ENCODE measurements at places on chromosomes 4 and X.

GRCh38 chr4:84915396-84915780, 51.1 kb downstream of the WDFY3 start:
- no peak for DNase-seq

DNA sequence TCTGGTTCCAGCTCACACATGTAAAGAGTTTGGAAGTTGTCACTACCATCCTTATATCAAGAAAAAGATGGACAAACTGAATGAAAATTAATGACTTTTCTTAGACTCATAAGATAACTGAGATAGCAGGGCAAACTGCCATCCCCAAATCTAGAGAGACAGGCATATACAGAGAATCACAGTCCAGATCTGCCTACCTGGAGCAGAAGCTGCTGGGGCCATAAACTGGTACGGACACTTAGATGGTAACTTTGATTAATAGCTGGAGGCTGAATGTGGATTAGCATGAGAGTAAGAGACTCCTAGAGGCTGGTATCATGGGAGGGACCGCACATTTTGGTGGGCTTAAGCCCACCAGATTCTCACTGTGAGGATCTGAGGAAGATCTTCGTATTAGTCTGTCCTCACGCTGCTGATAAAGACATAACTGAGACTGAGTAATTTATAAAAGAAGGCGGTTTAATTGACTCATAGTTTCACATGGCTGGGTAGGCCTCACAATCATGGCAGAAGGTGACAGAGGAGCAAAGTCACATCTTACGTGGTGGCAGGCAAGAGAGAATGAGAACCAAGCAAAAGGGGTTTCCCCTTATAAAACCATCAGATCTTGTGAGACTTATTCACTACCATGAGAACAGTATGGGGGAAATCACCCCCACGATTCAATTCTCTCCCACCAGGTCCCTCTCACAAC, 10.8 kb upstream of the POLA1 start:
- DNase-seq: no peak

GRCh38 chrX:131895807-131896206, 127.3 kb upstream of the STK26 start:
- DNase-seq: no peak

- no peak for DNase-seq
Measured at GRCh38 chr4:151408380-151408629, 671 bp upstream of the FHIP1A start.

GRCh38 chr4:102318526-102318925, 26.8 kb downstream of the SLC39A8 start:
- no peak for DNase-seq

- no peak for DNase-seq
Measured at GRCh38 chrX:124406294-124407014, 60.1 kb downstream of the SH2D1A start.

DNA sequence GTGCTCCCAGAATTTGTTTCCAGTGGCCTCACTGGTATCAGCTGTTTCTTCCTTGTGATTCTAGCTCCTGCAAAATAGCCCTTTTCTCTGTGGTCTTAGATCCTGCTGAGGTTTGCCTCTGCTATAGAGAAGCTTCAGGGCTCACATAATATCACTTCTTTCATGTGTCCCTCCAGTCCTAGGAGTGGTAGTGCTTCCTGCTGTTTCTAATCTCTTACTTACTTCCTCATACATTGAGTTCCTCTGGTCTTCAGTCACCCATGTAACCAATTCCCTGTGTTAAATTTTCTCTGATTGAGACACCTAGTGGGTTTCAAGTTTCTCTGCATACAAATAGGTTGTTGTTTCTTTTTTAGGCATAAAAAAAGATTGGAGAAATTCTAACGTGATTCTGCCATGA, 1567.9 kb downstream of the ARAP2 start:
- DNase-seq: peak; percentile 8

- DNase-seq: no peak
Measured at GRCh38 chrX:13142891-13143290, 98.5 kb upstream of the FAM9C start.

DNA sequence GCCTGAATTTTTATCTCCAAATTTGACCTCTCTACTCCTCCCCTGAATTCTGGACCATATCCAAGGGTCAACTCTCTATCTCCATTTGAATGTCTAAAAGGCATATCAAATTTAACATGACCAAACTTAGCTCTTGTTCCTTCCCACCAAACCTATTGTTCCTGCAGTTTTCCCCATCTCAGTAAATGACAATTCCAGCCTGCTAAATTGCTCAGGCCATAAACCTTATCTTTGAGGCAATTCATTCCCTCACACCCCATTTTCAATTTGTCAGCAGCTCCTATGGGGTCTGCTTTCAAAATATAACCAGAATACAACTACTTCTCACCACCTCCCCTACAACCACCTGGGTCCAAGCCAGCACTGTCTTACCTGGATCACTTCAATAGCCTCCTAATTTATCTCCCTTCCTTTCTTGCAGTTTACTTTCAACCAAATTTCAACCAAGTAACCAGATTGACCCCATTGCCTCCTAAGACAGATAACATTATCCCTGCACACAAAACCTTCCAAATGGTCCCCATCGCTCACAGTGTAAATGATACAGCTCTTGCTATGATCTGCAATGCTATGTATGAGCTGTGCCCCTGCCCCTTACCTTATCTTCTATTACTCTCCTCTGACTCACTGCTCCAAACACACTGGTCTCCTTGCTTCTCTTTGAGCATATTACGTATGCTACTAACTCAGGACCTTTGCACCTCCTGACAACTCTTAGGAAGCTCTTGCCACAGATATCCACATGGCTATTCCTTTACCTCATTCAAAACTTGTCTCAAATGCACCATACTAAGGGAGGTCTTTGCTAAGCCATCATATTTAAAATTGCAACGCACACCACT, 66.0 kb downstream of the CAMK2D start:
- no peak for DNase-seq

- no peak for DNase-seq
Measured at GRCh38 chr4:166257276-166257675, 384.2 kb downstream of the TLL1 start.

DNA sequence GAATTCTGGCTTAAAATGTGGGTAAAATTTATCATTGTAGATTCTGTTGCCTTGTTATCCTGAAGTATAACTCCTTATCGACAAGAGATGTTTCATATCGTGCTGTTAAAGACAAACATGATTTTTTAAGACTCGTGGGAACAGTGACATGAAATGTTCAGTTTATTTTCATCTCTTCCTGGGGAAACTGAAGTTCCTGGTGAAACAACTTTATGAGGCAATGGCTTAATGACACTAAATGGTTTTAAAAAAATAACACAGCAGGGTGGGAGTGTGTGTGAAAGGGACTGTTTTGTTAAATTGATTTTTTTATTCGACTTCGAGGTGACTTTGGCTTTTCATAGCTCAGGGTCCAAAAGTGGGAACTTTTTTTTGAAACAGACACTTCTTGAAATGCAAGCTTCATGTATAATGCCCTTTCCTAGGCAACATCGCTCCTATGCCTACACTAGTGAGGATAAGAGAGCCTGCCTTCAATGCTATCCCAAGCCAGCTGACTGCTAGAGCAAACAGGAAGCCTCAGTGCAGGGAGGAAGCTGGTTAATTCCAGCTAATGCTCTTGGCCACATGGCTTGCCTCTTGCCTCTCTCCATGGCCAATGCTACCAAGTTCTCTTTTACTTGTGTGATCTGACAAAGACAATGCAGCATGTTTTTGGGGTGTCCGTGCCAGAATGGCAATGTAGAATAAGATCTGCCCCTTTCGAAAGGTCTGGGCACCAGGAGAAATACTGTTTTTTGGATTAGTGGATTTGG, 80.9 kb upstream of the PLAC1 start:
- no peak for DNase-seq
